ENCODE measurements at places on chromosomes 11 and 22.

DNA sequence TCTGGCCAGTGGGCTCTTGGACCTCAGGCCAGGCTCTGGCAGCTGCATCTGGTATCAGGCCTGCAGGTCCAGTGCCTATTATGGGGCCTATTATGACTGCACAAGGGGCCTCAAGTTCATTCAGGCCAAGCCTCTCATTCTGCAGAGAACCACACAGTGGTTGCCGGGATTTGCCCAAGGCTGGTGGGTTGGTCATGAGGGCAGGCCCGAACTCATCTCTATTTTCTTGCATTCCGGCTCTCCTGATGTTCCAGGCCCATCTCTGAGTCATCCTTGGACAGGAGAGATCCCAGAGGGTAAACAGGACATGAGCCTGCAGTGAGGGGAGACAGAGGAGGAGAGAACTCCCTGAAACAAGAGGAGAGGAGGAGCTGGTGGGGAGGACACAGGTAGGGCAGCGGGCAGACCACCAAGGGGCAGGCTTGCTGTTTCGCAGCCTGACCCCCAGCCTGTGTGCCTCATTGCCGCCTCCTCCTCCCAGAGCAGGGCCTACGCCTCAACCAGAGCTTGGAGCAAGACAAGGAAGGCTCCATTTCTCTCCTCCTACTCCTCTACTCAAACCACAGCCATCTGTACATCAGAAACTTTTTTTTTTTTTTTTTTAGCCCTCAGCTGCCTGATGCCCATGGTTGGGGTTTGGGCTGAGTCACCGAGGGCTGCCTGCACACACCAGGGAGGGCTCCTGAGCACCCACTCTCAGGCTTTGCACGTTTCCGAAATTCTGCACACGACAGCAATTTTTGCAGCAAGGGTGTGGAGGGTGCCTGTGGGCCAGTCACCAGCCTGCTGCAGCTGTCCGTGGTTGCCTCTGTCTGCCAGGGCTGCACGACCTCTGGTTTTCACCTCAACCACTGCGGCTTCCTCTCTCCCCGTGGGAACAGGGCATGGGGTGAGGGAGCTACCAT lies 12.7 kb upstream of the TREH start:
- no peak for DNase-seq

GRCh38 chr11:46672381-46672839 lies 28.0 kb downstream of the ARHGAP1 start:
- no peak for DNase-seq

DNA sequence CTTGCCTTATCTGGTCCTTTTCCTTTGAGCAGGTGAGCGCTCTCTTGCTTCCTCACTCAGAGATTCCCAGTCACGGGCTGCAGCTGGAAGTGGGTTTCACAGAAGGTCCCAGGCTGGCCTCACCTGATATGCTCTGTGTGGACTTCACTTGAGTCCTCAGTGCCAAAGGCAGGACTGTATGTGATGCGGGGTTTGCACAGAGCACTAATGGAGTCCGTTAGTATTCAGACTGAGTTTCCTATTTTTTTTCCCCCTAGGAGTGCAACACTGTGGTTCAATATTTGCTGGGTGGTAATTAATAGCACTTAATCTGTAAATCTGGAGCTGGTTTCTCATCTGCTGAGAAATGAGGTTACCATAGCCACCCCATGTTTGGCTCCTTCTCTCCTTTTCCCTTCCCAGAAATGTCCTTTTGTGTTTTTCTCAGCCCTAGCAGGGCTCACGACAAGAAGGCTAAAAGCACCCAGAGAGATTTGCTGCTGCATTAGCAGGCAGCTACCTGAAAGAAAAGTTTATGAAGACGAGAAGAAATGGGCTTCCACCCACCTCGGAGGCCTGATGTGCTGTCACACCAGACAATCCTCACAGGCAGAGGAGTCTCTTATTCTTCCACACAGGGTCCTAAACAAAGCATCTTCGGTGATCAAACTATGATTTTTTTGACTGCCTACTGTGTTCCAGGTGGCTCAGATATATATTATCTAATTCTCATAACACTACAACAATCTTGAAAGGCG lies 262.1 kb downstream of the KIRREL3 start:
- no peak for DNase-seq

DNA sequence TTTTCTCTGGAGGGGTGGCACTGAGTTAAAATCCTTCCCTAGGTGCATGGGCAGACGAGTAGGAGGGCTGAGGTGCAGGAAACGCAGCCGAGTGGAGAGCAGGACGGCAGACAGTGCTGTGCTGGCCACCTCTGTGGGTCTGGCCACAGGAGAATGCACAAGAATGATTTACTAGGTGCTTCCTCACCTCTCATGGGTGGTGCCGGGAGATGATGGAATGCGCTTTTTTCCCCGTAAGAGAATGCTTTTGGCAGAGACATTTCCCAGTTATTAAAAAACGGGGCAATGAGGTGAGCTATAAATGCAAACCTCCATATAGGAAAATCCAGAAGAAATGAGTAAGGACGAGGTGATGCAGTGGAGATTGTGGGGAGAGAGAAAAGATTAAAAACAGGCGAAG lies 86.1 kb downstream of the ADAMTS15 start:
- no peak for DNase-seq

GRCh38 chr22:25745341-25746011 lies 3.5 kb downstream of the MYO18B start:
- DNase-seq: no peak

DNA sequence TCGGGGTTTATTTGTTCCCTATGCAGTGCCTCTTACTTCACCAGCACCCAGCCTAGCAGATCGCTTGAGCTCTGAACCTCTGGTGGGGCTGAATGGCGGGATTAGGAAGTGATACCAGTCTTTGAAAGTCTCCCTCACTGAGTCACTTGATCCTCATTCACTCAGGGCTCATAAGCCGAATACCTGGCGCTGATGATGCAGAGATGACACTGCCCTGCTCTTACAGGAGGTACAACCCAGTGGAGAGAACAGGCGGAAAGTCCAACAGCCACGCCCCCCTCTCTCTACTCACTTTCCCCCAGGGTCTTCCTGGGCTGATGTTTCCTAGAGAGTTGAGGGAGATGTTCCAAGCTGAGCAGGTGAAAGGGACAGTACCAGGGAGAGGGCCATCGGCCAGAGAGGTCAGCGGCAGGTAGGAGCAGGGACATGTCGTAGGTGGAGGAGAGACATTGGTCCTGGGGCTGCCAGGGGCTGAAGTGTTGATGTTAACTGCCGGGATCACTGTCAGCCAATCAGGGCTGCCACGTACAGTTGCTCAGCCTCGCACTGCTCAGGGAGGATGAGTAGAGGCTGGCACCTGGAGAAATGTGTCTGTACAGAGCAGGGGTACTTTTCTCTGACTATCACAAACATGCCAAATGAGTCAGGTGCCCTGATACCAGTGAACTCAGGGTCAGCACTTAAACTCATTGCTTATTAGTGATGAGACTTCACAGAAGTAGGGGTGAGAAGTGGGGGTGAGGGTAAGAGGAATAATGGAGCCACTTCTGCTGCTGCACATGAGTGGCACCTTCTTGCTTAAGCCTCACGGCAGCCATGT lies 9.9 kb upstream of the APOBEC3A start:
- no peak for DNase-seq

DNA sequence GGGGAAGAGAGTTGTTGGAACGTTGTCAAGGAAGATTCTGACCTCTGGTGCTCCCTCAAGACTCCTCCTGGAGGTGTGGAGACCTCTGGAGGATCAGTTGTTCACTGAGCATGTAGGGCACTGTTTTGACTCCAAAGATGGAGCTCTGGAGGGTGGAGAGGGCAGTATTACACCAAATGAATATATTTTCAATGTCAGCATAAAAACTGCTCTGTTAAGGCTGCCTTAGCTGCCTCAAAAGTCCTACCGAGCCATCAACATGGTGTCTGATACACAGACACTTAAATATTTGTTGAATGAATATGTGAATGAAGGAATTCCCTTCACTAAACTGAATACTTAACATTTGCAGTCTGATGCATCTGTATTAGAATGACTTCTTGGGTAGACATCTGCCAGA lies 144.2 kb upstream of the SPON1 start:
- no peak for DNase-seq

GRCh38 chr11:129720156-129720555 lies 95.5 kb upstream of the TMEM45B start:
- no peak for DNase-seq

DNA sequence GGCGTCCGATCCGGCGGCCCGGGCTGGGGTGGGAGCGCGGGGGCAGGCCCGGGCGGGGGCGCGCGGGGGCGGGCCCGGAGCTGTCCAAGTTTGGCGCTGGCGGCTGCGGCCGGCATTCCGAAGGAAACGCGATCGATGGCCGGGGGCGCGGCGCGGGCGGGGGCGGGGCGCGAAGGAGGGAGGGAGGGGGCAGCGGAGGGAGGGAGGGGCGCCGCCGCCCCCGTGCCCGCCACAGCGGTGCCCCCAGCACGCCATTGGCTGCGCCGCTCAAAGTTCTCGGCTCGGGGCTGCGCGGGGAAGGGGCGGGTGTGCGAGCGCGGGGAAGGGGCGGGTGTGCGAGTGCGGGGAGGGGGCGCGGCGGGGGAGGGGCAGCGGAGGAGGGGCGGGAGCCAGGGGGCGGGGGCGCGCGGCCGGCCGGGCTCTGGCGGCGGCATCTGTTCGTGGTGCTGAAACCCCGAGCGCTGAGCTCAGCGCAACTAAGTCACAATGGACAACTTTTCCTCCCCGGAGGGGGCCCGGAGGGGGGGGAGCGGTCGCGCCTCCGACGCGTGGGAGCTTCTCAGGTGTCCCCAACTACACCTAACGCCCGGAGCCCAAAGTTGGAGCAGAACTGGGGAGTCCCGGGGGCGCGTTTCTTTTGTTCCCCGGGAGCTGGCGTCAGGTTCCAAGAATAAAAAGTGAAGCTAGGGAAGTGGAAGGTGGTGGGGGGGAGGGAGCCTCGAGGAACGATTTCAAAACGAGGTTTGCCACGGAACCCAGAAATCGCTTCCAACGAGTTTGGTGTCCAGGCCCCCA lies 2.2 kb downstream of the PHF21B start:
- DNase-seq: peak; percentile 73

DNA sequence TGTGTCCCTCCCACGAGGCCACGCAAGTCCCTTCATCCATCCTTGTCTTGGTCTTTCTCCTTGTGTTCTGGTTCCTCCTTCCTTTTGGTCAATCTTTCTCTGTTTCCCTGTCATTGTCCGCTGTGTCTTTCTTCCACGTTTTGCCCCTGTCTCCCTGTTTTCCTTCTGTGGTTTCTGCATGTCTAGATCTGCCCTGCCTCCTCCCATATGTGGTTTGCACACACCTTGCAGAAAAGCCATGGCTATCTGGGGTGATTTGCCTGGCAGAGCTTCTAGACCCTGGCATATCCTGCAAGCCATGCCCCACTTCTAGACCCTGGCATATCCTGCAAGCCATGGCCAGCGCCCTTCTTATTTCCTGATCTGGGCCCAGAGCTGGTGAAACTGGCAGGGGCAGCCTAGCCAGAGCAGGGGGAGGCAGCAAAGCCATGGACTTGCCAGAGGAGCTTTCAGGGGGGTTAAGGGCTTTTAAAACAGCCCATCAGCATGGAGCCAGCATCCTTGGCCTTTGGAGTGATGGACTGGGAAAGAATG lies 131.6 kb upstream of the NECTIN1 start:
- DNase-seq: no peak

DNA sequence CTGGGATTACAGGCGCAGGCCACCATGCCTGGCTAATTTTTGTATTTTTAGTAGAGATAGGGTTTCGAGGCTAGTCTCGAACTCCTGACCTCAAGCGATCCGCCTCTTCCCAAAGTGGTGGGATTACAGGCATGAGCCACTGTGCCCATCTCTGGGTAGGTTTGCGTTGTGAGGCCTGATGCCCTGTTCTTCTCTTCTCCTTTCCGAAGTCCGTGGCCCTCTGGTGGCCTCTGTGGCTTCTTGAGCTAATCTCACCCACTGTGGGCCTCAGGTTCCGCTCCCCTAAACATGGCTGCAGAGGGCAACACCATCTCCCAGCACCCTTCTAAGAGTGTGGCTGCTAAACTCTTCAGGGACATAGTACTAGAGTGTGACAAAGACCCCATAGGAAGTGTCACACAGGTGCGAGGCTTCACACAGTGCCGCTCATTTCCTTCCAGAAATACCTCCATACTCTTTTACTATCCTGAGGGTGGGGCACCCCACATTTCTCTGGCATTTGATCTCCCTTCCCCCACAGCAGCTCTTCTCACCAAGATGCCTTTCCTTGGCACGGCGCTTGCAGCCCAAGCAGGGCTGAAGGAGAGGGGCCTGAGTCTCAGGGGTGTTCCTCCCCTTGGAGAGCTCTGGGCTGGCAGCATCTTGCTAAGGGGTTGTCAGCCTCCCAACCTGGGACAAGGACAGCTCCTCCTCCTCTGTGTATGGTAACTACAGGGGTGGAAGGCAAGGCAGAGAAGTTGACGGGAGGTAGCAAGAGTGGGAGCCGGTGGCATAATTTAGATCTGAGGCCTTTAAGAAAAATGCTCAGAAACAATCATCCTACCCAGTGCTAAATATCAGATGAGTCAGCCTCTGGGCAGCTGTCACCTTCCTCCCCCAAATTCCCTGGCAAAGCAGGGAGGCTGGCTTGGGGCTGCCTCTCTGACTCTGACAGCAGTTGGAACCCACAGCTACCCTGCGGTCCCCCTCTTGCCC lies 6.1 kb downstream of the THY1 start:
- DNase-seq: no peak

- DNase-seq: no peak
Observed at GRCh38 chr11:120908461-120909181, 115.3 kb upstream of the TBCEL start.

DNA sequence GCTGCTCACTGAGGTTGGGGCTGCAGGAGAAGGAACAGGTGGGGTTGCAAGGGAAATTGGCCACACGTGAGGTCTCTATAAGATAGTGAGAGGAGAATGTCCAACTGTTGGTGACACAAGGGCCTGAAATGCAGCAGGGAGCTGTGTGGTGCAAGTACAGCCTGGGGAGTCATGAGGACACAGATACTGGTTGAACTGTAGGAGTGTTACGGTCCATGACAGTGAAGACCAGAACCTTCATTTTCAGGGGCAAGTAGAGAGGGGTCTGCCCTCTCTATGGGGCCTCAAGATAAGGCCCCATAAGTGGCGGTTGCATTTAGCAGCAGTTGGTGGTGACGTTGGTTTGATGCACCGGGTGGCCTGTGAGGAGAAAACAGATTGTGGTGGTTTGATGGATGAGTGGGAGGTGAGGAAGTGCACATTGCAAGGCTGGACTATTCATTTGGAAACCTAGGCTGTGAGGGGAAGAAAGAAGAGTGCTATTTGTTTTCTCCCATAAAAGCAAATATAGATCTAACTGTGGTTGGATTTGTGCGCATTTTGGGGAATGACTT lies 39.4 kb downstream of the MICAL2 start:
- DNase-seq: no peak

Data from A673 (cell line).